Astrocyte (in vitro differentiated cells and primary cell): ENCODE measurements at places on chromosomes 3 and 15.
A peak's percentile ranks its signal among the peaks of the same experiment; 100 is the strongest.

- H3K4me1 ChIP-seq, result peaks cover 29% of the 10 kb centered on the region
- H3K4me3 ChIP-seq, result peak overlapping the region; percentile 8
- peak; percentile 94 for DNase-seq
These were observed 10.8 kb upstream of the FANCD2 start for GRCh38 chr3:10015461-10015904.

DNA sequence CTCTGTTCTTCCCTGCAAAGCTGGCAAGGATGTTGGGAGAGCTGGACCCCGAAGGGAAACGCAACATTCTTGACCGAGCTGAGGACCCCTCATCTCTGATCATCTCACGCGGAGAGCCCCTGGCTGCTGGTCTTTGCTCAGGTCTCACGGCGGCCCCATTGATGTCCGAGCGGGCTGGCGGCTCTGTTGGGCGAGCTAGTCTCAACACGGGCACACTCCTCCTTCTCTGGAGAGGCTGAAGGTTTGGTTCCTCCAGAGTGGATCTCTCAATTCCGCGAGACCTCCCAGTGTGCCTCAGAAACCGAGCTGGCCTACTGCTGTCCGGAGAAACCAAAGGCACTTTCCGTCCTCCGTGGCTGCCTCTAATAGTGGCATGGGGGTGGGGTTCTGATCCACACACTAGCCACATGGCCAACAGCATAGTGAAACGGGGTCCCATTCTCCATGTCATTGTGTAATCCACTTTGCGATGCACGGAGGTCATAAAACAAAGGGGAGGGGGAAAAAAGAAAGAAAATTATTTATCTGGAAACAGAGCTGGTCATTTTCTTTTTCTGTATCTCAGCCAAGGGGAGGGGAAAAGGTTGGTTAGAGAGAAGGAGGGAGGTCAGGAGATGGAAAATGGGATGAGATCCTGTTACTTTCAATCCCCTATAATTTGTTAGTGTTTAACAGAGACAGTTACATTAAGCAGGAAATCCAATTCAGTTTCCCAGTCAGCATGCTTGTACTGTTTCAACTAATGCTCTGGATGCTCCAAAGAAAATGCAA lies 1.3 kb downstream of the CCDC80 start:
- H3K36me3 ChIP-seq, result no peaks in the 10 kb centered on the region
- H3K27ac ChIP-seq, result peak overlapping the region; percentile 95
- H3K4me3 ChIP-seq, result peak overlapping the region; percentile 82
- H3K27me3 ChIP-seq, result no peaks in the 10 kb centered on the region
- H3K4me1 ChIP-seq, result peaks cover 63% of the 10 kb centered on the region

DNA sequence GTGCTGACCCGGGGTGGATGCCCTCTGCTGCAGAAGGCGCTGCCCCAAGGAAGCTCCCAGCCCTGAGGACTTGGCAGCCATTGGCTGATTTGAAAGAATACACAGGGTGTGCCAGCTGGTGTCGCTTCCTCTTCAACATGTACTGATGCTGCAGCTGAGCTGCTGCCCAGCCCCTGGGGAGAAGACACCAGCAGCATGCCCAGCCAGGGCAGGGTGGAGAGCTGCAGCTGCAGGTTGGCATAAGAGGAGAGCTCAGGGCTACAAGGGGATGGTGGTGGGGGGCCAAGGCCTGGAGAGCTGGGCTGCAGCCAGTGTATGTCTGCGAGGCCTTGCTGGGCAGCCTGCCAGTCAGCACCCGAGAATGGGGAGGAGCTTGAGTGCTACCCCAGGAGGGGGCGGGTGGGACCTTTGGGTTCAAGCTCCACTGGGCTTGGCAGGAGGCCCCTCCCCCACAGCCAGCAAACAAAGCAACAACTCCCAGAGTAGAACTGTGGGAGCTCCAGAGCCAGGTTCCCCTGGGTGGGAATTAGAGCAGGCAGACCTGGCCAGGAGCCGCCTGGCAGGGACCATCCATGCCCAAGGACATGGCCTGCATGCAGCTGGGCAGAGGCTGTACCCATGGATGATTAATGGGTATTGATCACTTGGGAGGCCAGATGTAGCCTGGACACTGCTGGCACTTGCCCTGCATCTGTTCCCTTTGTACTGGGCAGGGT lies 9.2 kb upstream of the SEMA4B start:
- H3K27me3 ChIP-seq, result no peaks in the 10 kb centered on the region
- H3K36me3 ChIP-seq, result no peaks in the 10 kb centered on the region
- no peak overlapping the region for H3K27ac ChIP-seq

- no peak overlapping the region for H3K4me3 ChIP-seq
- H3K36me3 ChIP-seq, result no peaks in the 10 kb centered on the region
- H3K27me3 ChIP-seq, result no peaks in the 10 kb centered on the region
- no peak overlapping the region for H3K27ac ChIP-seq
- peaks cover 3% of the 10 kb centered on the region for H3K4me1 ChIP-seq
- DNase-seq, result peak; percentile 23
These were observed 305.1 kb downstream of the LSAMP start for GRCh38 chr3:116140100-116140689.

DNA sequence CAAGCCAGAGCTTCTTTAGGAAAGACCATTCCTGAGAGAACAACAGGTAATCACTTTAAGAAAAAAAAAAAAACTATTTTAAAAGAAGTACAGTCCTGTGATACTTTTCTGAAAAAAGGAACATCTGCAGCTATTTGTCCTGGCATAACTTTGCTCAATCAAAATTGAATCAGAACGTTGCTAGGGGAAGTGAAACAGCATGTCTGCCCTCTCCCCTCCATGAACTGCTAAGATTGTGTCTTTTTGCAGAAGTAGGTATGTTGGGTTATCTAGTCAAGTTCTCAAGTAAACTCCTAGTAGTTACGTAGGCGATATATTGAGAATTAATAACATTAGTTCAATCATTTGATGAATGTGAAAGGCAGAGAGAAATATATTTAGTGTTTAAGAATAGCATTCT lies 1013.3 kb downstream of the TUSC7 start:
- no peak overlapping the region for H3K27ac ChIP-seq
- H3K27me3 ChIP-seq, result no peaks in the 10 kb centered on the region
- no peak overlapping the region for H3K4me3 ChIP-seq
- no peaks in the 10 kb centered on the region for H3K4me1 ChIP-seq

DNA sequence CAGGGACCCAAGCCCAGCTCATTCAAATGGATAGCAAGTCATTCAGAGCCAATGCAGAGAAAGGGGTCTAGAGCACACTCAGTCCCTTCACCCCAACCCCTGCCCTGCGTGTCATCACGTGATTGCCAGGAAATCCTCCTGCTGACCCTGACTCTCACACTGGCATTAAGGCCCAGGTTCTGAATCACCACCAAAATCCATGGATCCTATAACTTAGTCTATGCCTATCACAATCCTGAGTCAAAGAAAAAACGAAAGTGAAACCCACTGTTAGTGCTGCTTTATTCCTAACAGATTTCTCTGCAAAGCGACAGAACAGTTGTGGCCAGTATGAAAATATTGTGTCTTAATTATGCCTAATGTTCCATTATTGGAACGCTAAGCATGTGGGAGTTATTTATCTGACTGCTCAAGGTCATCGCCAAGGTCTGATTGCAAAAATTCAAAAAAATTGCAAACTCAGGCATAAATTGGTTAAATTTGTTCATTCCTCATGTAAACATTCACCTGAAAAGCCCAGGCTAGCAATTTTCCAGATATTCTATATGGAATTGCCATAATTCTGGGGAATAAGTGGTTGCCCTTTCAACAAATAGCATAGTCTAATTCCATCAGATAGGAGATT lies 108.7 kb upstream of the EIF1B start:
- no peak overlapping the region for H3K27ac ChIP-seq
- H3K36me3 ChIP-seq, result no peaks in the 10 kb centered on the region
- DNase-seq, result no peak
- no peaks in the 10 kb centered on the region for H3K27me3 ChIP-seq

- H3K4me1 ChIP-seq, result no peaks in the 10 kb centered on the region
- H3K4me3 ChIP-seq, result peak within 1 kb of the TSS; percentile 46
- no peak within 1 kb of the TSS for H3K27ac ChIP-seq
These were observed at the start of gene SCN5A for GRCh38 chr3:38649500-38650247. SCN5A (minus strand) TSS chr3:38649687; CDS start chr3:38633307, 16,380 bp downstream.

- no peaks in the 10 kb centered on the region for H3K27me3 ChIP-seq
- no peak for DNase-seq
- no peak overlapping the region for H3K4me3 ChIP-seq
- H3K36me3 ChIP-seq, result no peaks in the 10 kb centered on the region
- no peak overlapping the region for H3K27ac ChIP-seq
- no peaks in the 10 kb centered on the region for H3K4me1 ChIP-seq
These were observed 212.2 kb upstream of the TP63 start for GRCh38 chr3:189419038-189419437.

DNA sequence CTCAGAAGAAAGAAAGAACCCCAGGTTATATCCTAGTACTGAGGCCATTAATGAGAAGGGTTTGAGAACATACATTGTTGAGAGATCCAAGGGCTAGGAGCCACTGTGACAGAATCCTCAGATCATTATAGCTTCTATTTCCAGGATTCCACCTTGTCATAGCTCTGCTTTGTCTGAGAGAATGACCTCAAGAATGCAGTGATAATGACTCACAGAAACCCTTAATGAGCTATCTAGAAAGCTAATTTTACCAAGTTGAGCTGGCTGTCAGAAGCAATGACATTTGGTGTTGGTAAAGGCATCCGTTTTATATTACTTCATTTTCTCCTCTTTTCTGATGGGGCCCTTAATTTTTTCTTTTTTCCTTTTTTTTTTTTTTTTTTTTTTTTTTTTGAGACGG lies 10.9 kb downstream of the TRIP4 start:
- H3K27me3 ChIP-seq, result no peaks in the 10 kb centered on the region
- DNase-seq, result peak; percentile 43
- no peak overlapping the region for H3K27ac ChIP-seq
- H3K4me1 ChIP-seq, result no peaks in the 10 kb centered on the region
- H3K36me3 ChIP-seq, result peaks cover 35% of the 10 kb centered on the region

GRCh38 chr15:96333131-96334016 lies 2.9 kb downstream of the NR2F2 start:
- peak overlapping the region; percentile 99 for H3K4me3 ChIP-seq
- H3K27me3 ChIP-seq, result no peaks in the 10 kb centered on the region
- peaks cover 38% of the 10 kb centered on the region for H3K36me3 ChIP-seq
- peaks cover 6% of the 10 kb centered on the region for H3K4me1 ChIP-seq
- peak; percentile 25 for DNase-seq
- H3K27ac ChIP-seq, result peak overlapping the region; percentile 86
